ENCODE measurements at places on chromosomes 16 and 17.

DNA sequence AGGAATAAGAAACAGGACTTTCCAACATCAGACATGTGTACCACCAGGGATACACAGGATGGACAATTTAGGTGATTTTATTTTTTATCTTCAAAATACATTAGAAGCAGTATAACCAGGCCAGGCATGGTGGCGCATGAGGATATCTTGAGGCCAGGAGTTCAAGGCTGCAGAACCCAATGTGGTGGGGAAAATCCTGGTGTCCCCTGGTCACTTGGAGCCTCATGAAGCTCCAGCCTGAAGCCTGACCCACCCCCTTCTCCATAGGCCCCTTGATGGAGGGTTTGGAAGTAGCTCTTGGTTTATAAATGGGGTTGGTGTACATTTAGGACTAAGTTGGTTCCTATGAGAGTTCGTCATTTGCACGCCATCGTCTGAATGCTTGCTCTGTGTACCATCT lies 88.6 kb downstream of the MYH11 start:
- no peak for DNase-seq

GRCh38 chr16:78748220-78748929 lies 648.9 kb downstream of the WWOX start:
- no peak for DNase-seq

DNA sequence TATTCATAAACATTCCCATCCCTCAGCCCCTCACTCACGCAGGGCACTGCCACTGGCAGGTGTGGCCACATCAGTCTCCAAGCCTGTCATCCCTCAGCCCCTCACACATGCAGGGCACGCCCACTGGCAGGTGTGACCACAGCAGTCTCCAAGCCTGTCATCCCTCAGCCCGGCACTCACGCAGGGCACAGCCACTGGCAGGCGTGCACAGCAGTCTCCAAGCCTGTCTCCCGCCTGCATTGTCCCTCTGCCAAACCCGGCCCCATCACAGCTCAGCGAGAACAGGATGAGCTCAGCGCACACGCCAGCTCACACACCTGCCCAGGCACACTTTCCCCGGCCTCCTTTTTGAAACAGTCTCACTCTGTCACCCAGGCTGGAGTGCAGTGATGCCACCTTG lies 11.4 kb upstream of the KREMEN2 start:
- no peak for DNase-seq

DNA sequence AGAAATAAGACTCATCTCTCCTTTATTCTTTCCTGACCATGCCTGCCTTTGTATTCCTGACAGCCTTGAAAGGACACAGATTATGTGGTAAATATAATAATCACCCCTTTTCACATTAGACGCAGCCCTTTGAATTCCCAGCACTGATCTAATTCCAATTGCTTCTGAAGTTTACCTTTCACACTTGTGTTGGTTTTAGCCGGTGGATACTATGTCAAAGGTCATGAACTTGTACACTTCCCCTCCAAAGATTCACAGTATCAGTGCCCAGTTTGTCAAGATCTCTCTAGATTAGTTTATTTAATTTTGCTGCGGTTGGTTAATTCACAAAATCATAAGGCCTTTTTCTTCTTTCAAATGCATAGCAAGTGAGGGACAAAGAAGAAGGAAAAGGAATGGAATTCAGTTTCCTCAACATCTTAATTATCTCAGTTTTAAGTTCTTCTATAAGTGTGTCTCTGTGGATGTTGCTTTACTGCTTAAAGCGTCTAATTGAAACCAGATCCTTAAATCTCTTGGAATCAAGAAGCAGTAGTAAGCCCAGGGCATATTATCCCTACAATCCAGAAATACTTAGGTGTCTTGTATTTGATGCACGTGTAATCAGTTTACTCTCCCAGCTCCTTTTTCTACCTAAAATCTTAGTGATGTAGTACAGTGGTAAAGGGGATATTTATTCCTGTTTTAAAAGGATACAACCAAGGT lies 174.3 kb upstream of the TBX2 start:
- no peak for DNase-seq

- no peak for DNase-seq
These were observed 22.4 kb downstream of the PECAM1 start for GRCh38 chr17:64368277-64368676.

DNA sequence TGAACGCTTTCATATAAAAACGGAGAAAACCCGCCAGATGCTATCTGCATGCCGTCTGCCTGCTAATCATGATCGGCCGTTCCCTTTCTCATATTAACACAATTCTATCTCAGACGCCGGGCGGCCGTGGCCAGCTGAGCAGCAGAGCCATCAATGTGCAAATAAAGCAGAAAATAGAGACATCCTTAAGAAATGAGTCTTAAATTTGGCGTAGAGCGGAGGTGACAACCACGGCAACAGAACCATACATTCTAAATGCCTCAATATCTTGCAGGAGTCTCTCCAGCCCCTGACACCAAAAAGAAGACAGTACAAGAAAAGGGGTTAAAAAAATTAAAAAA lies 2.7 kb upstream of the IRX5 start:
- DNase-seq, result no peak

DNA sequence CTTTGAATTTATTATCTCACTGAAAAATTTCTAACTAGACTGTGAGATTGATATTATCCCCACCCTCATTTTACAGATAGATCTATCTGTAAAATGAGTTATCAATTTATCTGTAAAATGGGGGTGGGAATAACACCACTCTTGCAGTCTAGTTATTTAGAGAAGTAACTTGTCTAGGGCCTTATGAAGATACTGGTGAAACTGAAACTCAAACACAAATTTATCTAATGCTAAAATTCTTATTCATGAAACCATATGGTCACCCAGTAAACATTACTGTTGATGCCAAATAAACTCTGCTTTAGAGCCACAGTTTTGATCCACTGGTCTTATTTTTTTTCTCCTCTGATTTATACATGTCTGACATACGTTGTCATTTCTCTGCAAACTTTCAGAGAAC lies 52.1 kb upstream of the SMIM36 start:
- DNase-seq, result no peak

DNA sequence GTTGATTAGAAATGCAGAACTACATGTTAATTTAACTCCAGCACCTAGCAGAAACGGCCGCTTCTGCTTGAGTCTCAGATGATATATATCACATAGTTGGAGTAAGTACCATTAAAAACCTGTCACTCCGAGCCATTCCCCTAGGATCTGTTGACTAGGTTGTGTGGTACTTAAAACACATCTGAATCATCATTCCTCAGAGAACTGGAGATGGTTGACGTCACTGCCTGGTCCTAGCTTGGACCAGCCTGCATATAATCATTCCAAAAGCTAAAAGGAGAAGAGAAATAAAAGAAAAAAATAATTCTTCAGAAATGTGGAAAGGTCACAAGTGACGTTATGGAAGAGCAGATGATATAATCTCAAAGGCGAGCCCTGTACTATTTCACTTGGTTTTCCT lies 31.3 kb upstream of the RASL10B start:
- no peak for DNase-seq

GRCh38 chr16:78551487-78552085 lies 452.1 kb downstream of the WWOX start:
- no peak for DNase-seq

GRCh38 chr16:71423865-71424264 lies 18.0 kb downstream of the TLE7 start:
- no peak for DNase-seq

- no peak for DNase-seq
These were observed 26.6 kb downstream of the LIG3 start for GRCh38 chr17:35006961-35007360.

DNA sequence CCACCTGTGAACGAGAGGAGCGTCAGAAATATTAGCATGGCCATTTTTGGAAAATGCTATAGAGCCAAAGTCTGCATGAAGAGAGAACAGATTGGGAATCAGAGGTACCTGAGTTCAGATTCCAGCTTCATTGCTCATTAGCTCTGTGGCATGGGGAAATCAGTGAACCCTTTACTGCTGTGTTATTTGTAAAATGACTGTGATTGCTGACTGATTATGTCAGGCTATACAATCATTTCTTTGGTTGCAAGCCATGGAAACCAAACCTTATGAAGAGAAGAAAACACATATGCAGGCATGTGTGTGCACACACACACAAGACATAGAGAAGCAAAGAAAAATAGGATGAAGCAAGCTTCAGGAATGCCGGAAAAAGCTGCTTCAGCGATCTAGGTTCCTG lies 101.4 kb upstream of the HSBP1 start:
- DNase-seq, result no peak

- DNase-seq, result no peak
These were observed 159.7 kb downstream of the CEP112 start for GRCh38 chr17:66032082-66032712.

DNA sequence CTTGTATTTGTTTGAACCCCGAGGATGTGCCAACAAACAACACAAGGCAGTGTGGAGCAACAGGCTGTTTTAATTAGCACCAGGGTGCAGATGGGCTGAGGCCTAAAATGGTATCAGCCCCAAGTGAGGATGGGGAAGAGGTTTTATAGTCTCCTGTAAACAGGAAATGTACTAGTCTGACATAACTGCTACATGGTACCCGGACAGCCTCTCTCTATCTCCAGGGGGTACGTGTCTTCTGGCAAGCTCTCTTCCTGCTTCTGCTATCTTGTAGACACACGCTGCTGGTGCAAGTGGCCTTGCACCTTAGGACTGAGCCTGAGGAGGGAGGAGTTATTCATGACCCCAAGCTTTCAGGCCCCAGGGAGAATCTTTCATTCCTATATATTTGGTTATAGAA lies 2451.0 kb downstream of the TP53TG3F start:
- DNase-seq, result no peak

- no peak for DNase-seq
These were observed 30.1 kb upstream of the DDX52 start for GRCh38 chr17:37673386-37673785.
